Bone marrow (tissue), 2 donors: ENCODE measurements at places on chromosomes 11 and 22.

GRCh38 chr11:60121264-60121663, 32.8 kb downstream of the MS4A2 start:
- no peak for DNase-seq

GRCh38 chr22:37932821-37933578, 20.4 kb downstream of the C22orf23 start:
- DNase-seq, result no peak

- DNase-seq, result no peak
Observed at GRCh38 chr11:103794262-103794661, 242.2 kb upstream of the DDI1 start.

GRCh38 chr22:29331213-29331612, 15.7 kb upstream of the RASL10A start:
- no peak for DNase-seq

- DNase-seq, result no peak
Observed at GRCh38 chr22:22703715-22704114, 59.3 kb downstream of the GGTLC2 start.
